ENCODE measurements at places on chromosomes 7 and 10. TPM values are rescaled to one million over a fixed set of nuclear protein-coding genes. Genes with fewer than 3 reads are reported as not detected.

The SEMA3E gene
- 2.2 TPM for total RNA-seq

The GALNT17 gene
- 22.0 TPM for total RNA-seq

The CFAP69 gene
- 13.0 TPM for total RNA-seq

The TFR2 gene
- total RNA-seq: 0.57 TPM

The PSD gene
- total RNA-seq: 0.24 TPM

GRCh38 chr10:49407552-49408137, 11.8 kb upstream of the DRGX start:
- DNase-seq: peak; percentile 94

- no peak for DNase-seq
Measured at GRCh38 chr7:142194201-142194600, 63.7 kb downstream of the PRSS58 start.

- no peak for DNase-seq
Measured at GRCh38 chr10:113273181-113274163, 279.4 kb upstream of the HABP2 start.

DNA sequence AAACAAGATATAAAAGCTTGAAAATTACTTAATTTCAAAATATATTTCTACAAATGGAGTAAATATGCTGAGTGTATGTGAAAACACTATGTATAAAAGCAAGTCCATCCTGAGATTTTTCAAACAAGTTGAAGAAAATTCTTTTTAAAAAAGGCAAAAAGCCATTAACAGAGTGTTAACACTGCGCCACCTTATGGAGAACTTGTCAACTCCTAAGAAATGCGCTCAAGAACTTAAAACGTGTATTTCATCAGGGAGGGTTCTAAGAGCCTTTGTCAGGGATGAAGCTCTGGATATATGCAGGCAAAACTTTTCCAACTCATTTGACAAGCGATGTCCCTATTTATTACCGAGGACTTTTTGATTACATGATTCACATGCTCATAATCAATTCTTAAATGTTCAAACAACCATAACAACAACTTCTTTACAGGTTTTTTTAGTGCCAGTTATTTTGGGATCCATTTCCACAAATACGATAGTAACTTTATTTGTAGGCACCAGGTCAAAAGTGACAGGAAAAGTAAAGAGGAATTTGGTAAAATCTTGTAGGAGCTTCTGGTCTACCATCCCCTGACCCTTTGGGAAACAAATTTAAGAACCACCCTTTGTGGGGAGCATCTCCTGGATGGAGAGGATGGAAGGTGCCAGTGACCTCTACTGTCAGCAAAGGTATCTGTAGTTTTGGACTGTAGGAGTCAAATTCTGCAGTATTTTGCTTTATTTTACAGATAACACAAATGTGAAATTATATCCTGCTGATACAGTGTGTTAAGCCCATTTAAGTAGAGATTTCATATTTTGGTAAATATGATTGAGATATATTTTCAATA, 23.2 kb downstream of the CALCR start:
- no peak for DNase-seq

- DNase-seq: no peak
Measured at GRCh38 chr10:128297709-128298378, 171.6 kb upstream of the MKI67 start.

- no peak for DNase-seq
Measured at GRCh38 chr10:69629519-69629896, 539 bp upstream of the FAM241B start.

GRCh38 chr10:52570490-52570889, 202.1 kb downstream of the MBL2 start:
- no peak for DNase-seq

GRCh38 chr10:57654856-57655255, 612.8 kb downstream of the IPMK start:
- DNase-seq: no peak

GRCh38 chr10:132023092-132023811, 41.5 kb upstream of the BNIP3 start:
- peak; percentile 95 for DNase-seq

Data from posterior vena cava (tissue), 2 donors.